ENCODE measurements at places on chromosomes 2 and 18.
A peak's percentile ranks its signal among the peaks of the same experiment; 100 is the strongest.

DNA sequence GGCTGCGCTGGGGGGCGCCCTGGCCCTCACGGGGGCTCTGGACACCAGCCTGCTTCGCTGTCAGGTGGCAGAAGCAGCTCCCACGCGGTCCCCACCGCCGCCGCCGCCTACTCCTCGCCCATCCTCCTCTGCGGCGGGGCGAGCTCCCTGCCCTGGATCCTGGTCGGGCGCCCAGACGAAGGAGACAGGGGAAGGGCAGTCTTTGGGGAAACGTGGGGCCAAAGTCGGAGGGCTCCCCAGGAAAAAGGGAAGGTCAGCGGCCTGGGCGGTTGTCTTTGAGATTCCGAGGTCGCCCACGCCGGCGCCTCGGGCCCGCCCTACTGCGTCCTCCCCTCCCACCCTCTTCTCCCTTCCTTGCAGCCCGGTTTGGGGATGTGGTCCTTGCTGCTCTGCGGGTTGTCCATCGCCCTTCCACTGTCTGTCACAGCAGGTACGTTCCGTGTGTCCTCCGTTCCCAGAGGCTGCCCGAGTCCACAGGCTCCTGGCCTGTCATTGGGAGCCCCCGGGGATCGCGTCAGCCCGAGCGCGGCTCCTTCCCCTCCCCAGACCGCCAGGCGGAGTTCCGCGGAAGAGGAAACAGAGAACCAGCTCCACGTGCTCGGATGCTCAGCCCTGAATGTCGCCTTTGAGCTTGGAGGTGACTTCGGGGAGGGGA, 800 bp downstream of the IL1RL2 start:
- DNase-seq, result no peak
- peaks cover 7% of the 10 kb centered on the region for H3K4me1 ChIP-seq
- no peak overlapping the region for H3K4me3 ChIP-seq
- peaks cover 43% of the 10 kb centered on the region for H3K27me3 ChIP-seq
- no peak overlapping the region for H3K27ac ChIP-seq

- peaks cover 42% of the 10 kb centered on the region for H3K4me1 ChIP-seq
- no peak for DNase-seq
- H3K27me3 ChIP-seq, result no peaks in the 10 kb centered on the region
- no peak overlapping the region for H3K27ac ChIP-seq
- H3K36me3 ChIP-seq, result no peaks in the 10 kb centered on the region
- no peak overlapping the region for H3K4me3 ChIP-seq
Observed at GRCh38 chr18:9925795-9926194, 12.0 kb downstream of the VAPA start.

GRCh38 chr2:23861952-23862351, 65.0 kb downstream of the ATAD2B start:
- peak overlapping the region; percentile 42 for H3K4me3 ChIP-seq
- peaks cover 13% of the 10 kb centered on the region for H3K36me3 ChIP-seq
- H3K4me1 ChIP-seq, result no peaks in the 10 kb centered on the region
- DNase-seq, result no peak
- H3K27me3 ChIP-seq, result no peaks in the 10 kb centered on the region
- H3K27ac ChIP-seq, result no peak overlapping the region

- no peak overlapping the region for H3K4me3 ChIP-seq
- H3K27me3 ChIP-seq, result no peaks in the 10 kb centered on the region
- H3K27ac ChIP-seq, result no peak overlapping the region
Observed at GRCh38 chr2:113376253-113376912, 61.1 kb upstream of the ZNG1B start.

GRCh38 chr18:58928386-58928785, 63.7 kb downstream of the ZNF532 start:
- peaks cover 32% of the 10 kb centered on the region for H3K36me3 ChIP-seq
- H3K4me3 ChIP-seq, result no peak overlapping the region
- peak overlapping the region; percentile 24 for H3K27ac ChIP-seq
- no peak for DNase-seq

DNA sequence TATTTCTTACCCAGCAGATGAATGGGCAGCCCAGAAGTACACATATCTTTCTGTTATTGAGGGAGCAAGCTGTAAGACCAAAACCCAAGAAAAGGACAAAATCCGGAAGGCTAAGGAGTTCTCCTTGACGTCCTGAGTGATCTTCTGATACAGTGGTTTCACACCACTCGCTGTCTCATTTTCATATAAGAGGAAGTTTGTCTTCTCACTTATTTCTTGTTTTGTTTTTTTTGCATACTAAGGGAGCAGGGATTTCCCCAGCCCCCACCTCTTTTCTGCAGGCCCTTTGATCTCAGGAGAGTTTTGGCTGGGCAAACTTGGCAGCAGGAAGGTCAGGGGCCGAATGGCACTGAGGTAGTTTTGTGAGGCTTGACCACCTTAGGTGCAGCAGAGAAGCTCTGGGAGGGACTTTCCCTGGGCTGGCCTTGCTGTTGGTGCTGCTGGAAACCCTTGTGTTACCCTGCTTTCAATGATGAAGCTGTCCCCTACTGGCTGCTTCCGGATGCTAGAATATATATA, 13.3 kb downstream of the CHRNA1 start:
- peaks cover 45% of the 10 kb centered on the region for H3K4me1 ChIP-seq
- H3K27ac ChIP-seq, result peak overlapping the region; percentile 97
- no peak overlapping the region for H3K4me3 ChIP-seq
- peak; percentile 71 for DNase-seq
- H3K27me3 ChIP-seq, result peaks cover 1% of the 10 kb centered on the region
- no peaks in the 10 kb centered on the region for H3K36me3 ChIP-seq
